Stimulated activated CD8-positive, alpha-beta memory T cell treated with anti-CD3 and anti-CD28 coated beads, Interleukin-12 subunit alpha, Interleukin-12 subunit beta, amount 100 ng/mL, for 4 hours (primary cell): ENCODE measurements at places on chromosomes 11 and 22.

- DNase-seq = no peak
Measured at GRCh38 chr11:60957188-60957587, 5.2 kb upstream of the SLC15A3 start.

DNA sequence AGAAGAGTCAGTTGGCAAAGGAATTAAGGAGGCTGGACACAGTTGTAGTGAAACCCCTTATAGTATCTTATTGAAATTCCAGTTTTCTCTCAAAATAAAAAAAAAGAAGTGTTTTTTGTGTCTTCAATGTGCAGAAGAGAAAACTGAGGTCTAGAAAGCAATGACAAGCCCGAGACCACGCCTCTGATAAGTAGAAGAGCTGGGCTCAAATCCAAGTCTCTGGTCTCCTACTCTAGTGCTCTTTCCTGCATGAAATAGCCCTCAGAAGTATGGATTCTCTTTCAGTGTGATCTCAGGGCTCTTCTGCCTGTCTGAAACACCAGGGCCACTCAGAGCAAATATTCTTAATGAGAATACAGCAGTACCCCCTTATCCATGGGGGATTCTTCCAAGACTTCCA, 200.9 kb downstream of the KIF18A start:
- no peak for DNase-seq

DNA sequence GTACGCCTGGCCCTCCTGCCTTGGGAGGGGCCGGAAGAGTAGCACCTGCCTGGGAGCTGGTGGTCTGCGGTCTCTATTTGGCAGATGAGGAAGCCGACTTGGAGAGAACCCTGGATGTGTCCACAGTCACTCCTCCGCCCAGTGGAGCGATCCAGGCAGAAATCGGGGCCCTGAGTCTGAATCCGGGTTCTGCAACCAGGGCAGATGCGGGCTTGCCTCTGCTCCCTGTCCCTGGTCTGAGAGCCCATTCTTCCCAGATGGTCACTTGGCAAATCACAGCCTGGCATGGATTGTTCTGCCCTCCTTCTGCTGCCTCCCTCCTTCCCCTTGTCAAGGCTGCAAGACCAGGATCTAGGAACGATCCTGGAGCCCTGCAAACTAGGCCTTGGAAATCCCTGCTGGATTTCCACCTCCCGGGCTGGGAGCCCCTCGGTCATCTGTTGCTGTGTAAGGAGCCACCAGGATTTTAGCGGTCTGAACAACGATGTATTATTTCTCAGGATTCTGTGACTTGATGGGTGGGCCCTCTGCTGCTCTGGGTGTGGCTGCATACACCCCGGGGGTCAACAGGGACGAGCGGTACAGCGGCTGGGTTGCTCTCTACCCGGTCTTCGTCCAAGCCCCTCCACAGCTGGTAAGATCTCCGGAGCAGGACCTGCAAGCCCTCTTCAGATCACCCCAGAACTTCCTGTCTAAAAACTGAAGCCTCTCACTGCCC, 2.0 kb upstream of the ASCL2 start:
- no peak for DNase-seq

DNA sequence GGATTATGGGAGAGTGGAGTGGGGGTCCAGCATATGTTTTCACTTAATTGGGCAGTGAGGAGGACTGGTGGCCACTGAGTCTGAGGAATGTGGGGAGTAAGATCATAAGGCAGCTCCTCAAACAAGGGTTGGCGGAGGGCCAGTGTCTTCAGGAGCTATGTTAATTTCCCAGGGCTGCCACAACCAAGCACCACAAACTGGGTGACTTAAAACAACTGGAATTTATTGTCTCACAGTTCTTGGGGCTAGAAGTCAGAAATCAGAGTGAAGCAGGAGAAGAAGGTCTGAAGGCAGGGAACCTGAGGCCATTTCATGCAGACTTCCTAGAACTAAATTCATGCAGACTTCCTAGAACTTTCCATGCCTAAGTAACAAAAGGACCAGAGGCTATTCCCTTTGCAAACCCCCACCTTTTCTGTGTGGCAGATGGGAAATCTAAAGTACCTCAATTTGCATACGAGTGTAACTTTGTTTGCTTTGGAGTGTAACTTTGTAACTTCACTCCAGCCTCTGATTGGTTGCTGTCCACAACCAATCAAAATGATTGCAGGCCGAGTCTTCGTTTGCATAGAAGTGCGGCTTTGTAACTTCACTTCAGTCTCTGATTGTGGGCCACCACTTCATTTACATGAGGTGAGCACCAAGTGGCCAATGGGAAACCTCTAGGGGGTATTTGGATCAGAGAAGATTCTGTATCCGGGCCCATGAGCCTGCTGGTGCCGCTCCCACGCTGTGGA, 50.5 kb upstream of the ZBED5 start:
- DNase-seq = no peak

GRCh38 chr11:14304601-14305000, 54.4 kb downstream of the RRAS2 start:
- DNase-seq = no peak

DNA sequence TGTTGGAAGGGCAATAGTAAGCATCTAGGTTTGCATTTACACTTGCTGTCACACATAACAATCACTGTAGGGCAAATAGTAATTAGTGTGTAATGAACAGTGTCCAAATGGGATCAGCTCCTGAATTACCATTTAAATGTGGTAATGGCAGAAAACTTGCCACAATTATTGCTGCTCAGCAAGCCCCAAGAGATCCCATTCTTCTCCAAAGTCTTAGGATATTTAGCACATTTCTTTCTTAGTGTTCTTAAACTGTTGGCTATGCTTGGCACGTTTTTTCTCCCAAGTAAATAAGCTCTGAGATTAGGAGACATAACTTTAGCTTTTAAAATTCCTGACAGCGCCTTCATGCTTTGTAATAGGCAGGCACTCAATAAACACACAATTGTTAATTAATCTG, 1037.0 kb downstream of the DLG2 start:
- DNase-seq = no peak

- no peak for DNase-seq
Measured at GRCh38 chr11:48105096-48105990, 111.3 kb upstream of the OR4B1 start.

- DNase-seq = no peak
Measured at GRCh38 chr11:76987203-76987602, 47.0 kb upstream of the B3GNT6 start.
